ENCODE measurements at places on chromosomes 5 and 9.

DNA sequence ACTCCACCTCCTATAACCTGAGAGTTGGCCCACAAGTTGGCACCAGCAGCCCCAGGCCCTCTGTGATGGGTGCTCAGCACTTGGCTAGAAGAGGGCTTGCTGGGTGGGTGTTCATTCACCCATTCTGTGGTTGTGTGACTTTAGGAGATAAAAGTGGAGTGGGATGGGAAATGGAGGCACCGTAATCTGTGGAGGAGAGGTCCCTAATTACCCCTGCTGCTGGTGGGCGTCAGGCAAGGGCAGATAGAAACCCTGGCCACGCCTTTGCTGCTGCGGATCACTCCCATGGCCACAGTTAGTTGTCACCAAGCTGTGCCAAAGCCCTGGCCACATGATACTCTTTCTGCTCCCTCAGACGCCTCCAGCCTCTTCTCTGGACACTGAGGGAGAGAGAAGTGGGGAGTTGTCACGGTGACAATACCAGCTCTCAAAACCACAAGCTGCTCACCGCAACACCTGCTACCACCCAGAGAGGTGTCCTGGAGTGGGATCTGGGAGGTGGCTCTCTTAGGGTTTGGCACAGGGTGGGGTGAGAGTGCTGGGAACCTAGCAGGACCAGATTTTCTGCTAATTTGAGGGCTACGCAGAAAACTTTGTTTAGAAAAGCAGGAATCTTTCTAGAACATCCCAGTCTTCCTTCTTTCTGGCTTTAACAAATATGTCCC is 12.0 kb upstream of the NEUROG1 start:
- DNase-seq = no peak

DNA sequence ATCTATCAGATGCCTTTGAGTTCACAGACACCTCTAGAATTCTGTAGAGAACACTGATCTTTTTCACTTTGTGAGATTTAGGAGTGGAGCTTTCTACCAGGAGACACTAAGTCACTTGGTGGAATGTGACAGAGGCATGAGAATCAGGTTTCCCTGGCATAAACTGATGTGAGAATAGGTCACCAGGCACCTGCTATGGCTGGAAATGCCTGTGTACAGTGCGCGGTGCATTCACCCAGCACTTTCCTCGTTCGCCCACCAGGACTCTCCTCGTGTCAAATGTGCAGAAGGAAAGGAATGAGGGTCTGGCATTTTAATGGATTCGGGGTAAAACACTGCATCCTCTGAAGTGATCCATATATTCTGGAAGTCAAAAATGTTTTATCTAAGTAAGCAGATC is 281.8 kb upstream of the TUT7 start:
- no peak for DNase-seq

DNA sequence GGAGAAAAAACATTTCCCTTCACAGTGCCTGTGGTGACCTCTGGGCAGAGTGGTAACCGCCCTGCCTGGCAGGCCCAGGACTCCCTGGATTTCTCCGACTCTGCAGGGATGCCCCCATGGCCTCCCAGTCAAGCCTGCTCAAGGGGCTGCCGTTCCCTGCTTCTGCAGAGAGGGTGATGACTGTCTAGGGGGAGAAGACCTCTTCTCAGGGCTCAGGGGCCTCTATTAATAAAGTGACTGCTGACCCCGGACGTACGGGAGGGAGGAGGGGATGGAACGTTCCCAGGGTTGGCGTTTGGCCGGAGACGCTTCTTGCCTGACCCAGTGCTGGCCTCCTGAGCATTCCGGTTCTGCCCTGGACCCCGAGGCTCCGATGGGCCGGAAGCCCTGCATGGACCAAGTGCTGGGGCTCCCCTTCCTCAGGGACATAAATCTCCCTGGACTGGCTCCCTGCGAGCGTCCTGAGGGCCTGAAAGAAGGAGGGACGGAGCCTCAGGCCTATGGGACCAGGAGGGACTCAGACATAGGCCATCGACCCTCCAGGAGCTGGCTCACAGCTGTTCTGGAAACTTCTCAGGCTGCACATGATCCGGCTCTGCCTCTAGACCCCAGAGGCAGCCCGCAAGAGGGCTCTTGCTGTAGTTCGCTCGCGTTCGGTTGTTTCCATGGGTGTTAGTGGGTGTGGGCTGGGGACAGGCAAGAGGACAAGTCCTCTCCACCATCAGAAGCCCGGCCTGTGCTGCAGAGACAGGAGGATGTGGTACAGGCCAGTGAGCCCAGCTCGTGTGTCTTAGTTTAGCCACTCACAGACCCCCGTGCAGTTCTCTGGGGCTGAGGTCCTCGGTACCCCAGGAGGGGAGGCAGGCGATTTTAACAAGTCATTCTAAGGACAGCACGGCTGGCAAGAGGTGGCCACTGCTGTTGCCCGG is 8.1 kb upstream of the RNU6ATAC start:
- DNase-seq = no peak

DNA sequence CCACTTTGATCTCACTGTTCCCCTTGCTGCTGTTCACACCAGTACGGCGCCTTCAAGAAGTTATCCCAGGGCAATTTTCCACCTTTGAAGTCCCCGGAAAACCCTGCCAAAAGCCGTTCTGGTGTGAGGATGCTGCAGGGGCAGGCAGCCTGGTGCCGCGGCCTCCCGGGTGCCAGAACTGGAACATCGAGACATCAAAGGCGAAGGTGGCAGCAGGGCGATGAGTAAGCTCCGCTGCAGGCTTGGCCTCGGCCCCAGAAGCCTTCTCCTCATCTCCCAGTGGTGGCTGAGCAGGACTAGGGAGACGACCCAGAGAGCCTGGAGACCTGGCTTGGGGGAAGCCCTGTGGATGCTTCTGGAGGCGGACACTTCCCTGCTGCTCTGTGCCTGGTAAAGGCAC is 115.3 kb upstream of the MSX2 start:
- no peak for DNase-seq

GRCh38 chr5:90987726-90988125 is 395.4 kb downstream of the ARRDC3 start:
- no peak for DNase-seq

DNA sequence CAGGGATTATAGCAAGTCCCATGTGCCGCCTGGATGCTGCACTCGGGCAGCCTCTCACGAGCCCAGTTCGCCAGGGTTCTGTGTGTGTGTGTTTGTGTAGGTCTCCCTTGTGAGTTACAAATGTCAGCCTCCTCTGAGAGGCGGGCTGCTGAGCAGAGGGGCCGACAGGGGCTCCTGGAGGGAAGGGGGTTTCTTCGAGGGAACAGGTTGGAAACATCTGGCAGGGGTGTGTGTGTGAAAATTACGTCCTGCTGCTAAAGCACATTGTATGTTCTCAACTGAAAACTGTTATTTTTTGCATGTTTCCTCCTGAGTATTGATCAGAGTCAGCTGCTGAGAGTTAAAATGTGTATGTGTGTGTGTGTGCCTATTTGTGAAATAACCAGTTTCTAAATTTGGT is 9.7 kb downstream of the GALNT10 start:
- no peak for DNase-seq

- DNase-seq = no peak
These were observed 5.9 kb downstream of the ACSL6 start for GRCh38 chr5:132005591-132005990.

DNA sequence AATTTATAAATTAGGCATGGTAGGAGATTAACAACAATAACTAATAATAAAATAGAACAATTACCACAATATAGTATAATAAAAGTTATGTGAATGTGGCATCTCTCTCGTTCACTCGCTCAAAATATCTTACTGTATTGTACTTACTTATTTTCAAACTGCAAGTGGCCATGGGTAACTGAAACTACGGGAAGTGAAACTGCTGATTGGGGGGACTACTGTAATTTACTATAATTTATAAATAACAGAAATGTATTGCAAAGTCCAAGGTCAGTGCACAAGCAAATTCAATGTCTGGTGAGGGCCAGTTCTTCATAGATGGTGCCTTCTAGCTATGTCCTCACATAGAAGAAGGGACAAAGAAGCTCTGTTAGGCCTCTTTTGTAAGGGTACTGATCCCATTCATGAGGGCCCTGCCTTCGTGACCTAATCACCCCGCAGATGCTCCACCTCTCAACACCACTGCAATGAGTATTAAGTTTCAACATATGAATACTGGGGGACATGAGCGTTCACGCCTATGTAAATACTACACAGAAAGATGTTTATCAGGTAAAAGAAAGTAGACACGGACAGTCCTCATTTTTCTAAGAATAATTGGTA is 39.0 kb downstream of the KCNIP1 start:
- DNase-seq = peak; percentile 26

GRCh38 chr5:111505096-111505495 is 7.2 kb downstream of the STARD4 start:
- no peak for DNase-seq

- peak; percentile 68 for DNase-seq
These were observed 32.6 kb upstream of the TMOD1 start for GRCh38 chr9:97468658-97469448.

Data from HAP-1 (cell line).